AG08396 (cell line): ENCODE measurements at places on chromosomes 11 and 22.

DNA sequence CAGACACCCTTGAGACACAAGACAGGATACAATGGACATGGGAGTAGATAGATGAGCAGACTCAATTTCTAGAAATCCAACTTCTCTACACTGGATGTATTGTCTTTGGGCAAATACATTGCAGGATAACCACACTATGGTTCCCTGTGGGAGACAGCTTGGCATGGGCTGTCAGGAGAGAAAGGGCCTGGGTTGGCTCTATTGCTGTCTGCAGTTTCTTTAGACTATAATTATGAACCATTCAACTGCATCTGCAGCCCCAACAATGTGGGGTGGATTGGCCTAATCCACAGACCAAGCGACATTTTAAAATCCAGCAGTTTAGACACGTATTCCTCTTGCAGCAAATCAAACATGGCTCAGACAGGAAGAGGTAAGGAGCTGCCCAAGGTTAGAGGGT, 60.3 kb downstream of the ETS1 start:
- DNase-seq = no peak

DNA sequence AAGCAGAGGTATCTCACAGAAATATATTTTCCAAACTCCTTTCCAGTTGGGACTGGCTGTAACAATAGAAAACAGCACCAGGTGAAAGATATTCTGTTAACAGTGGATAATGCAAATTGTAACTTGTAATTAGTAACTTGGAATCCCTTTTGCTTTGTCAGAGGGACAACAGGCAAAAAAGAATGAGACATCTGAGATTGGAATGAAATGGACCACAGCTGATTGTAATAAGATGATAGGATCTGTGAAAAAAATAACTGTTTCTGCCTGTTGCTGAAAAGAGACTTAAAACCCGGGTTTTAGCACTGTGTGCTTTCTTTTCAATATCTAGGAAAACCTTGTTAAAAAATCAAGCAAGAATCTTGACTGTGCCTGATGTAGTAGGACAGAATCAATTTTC, 655.7 kb downstream of the METTL15 start:
- no peak for DNase-seq

- DNase-seq = no peak
These were observed 29.3 kb upstream of the CABP7 start for GRCh38 chr22:29690476-29690875.

GRCh38 chr11:11039208-11039965, 181.5 kb upstream of the ZBED5 start:
- DNase-seq = peak; percentile 40

GRCh38 chr11:100681064-100681502, 6.0 kb upstream of the ARHGAP42 start:
- DNase-seq = no peak

GRCh38 chr11:45267652-45268299, 18.4 kb downstream of the SYT13 start:
- DNase-seq = no peak

- no peak for DNase-seq
These were observed 338.9 kb upstream of the ANO3 start for GRCh38 chr11:25993016-25993415.

GRCh38 chr11:95835768-95836488, 45.6 kb downstream of the CEP57 start:
- peak; percentile 74 for DNase-seq
